GM23338 (cell line): ENCODE measurements at places on chromosomes 11 and 22. TPM values are rescaled to one million over a fixed set of nuclear protein-coding genes. Genes with fewer than 3 reads are reported as not detected.

The MPPED1 gene
- total RNA-seq, result 0.12 and 0.56 TPM in 2 replicates

The CPT1A gene
- total RNA-seq, result 9.5 and 11.5 TPM in 2 replicates

The FOLR2 gene
- not detected in 2 replicates for total RNA-seq

The IRAG1 gene
- 2.5 and 2.7 TPM in 2 replicates for total RNA-seq

The RASGRP2 gene
- total RNA-seq, result 30.1 and 34.4 TPM in 2 replicates

GRCh38 chr11:129283141-129283540 is 91.0 kb upstream of the ARHGAP32 start:
- peak overlapping the region; percentile 3; the same call in 1 of the 2 replicates for H3K4me3 ChIP-seq
- H3K4me1 ChIP-seq, result peaks cover 49% of the 10 kb centered on the region
- H3K27me3 ChIP-seq, result peaks cover 13% of the 10 kb centered on the region

DNA sequence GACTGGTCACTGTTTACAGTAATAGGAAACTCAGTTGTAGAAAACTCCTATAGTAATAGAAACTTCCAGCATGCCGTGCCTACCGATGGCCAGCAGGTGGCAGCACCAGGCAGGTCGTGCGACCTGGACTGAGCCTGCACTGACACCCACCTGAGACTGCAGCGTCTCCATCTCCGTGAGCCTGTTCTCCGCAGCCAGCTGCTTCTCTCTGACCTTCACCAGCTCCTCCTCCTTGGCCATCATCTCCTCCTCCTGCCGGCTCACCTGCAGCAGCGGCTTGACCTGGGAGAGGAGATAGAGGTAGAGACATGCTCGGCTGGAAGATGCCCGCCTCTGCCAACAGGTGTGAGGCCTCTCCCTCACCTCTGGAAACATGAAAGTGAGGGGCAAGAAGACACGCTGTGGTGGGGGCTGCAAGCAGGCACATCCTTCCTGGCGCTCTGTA is 48.5 kb downstream of the APOL1 start:
- peak; percentile 91 for DNase-seq
- H3K4me3 ChIP-seq, result no peak overlapping the region
- H3K4me1 ChIP-seq, result no peaks in the 10 kb centered on the region
- no peaks in the 10 kb centered on the region for H3K27me3 ChIP-seq

GRCh38 chr11:107851704-107852310 is 6.8 kb downstream of the SLC35F2 start:
- no peak for DNase-seq
- 0 out of 2 replicates have a peak, but pooled peaks cover 3% of the 10 kb centered on the region for H3K4me1 ChIP-seq
- H3K27me3 ChIP-seq, result no peaks in the 10 kb centered on the region

DNA sequence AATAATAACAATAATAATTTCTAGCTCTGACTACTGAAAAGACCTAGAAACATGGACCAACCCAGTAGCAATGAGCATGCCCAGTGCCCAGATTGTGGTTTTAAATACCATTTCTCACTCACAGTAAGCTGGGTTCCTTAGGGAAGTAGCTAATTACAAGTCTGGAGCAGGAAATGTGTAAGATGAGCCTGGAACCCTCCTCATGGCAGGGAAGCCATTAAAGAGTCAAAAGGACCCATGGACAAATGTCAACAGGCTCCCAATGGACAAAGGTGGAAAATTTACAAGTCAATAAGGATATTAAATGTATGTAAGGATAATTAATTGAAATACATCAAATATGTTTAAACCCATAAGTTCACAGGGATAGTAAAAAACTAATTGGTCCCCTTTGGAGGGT is 10.6 kb upstream of the CSNK2A3 start:
- H3K36me3 ChIP-seq, result no peaks in the 10 kb centered on the region
- no peak overlapping the region for H3K27ac ChIP-seq
- no peak overlapping the region for H3K4me3 ChIP-seq
- no peaks in the 10 kb centered on the region; the same call in 1 of the 2 replicates for H3K4me1 ChIP-seq

GRCh38 chr11:92826603-92827002 is 142.8 kb upstream of the MTNR1B start:
- no peak overlapping the region for H3K27ac ChIP-seq
- DNase-seq, result peak; percentile 39
- H3K27me3 ChIP-seq, result no peaks in the 10 kb centered on the region
- no peak overlapping the region for H3K4me3 ChIP-seq
- no peaks in the 10 kb centered on the region for H3K36me3 ChIP-seq

GRCh38 chr22:41775976-41776375 is 24.5 kb upstream of the CCDC134 start:
- H3K27ac ChIP-seq, result no peak overlapping the region
- no peak for DNase-seq
- no peaks in the 10 kb centered on the region for H3K36me3 ChIP-seq
- no peak overlapping the region for H3K4me3 ChIP-seq
- H3K4me1 ChIP-seq, result no peaks in the 10 kb centered on the region; the same call in 1 of the 2 replicates

DNA sequence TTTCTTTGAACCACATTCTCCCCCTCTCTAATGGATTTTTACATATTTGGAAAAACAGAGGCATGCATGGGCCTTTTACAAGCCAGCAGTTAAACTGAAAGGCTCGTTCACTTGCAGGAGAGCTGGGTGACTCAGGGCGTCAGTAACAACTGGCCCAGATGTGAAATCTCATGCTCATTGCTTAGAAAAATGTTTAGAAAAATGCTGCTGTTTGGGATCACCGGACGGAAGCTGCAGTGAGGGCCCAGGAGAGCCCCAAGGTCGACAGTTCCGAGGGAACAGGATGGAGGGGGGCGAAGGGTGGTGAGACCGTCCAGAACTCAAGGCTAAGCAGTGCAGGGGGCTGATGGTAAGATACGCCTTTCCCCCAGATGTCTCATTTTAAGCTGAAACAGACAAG is 41.7 kb upstream of the SMTN start:
- no peaks in the 10 kb centered on the region for H3K27me3 ChIP-seq
- H3K27ac ChIP-seq, result no peak overlapping the region
- no peak overlapping the region for H3K4me3 ChIP-seq
- no peak for DNase-seq
- H3K4me1 ChIP-seq, result no peaks in the 10 kb centered on the region
- H3K36me3 ChIP-seq, result no peaks in the 10 kb centered on the region

DNA sequence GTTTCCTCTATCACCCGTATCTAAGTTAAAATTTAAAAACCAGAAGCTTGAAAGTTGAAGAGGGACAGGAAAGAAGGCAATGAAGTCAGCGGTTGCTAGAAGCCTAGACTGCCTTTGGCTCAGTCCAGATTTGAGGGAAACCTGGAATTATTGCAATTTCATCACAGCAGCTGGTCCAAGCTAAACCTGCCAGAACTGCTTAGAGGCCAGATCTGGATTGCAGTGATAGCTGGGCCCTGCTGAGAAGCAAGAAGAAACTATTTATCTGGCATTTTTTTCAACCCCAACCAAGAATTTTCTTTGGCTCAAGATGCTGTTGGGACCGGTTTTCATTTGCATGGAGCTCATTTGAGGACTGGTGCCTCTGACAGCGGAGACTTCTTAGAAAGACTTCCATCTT is 121.5 kb upstream of the TEAD1 start:
- H3K36me3 ChIP-seq, result no peaks in the 10 kb centered on the region
- H3K27ac ChIP-seq, result no peak overlapping the region
- H3K27me3 ChIP-seq, result no peaks in the 10 kb centered on the region
- peaks cover 6% of the 10 kb centered on the region; the same call in 1 of the 2 replicates for H3K4me1 ChIP-seq
- no peak overlapping the region for H3K4me3 ChIP-seq

DNA sequence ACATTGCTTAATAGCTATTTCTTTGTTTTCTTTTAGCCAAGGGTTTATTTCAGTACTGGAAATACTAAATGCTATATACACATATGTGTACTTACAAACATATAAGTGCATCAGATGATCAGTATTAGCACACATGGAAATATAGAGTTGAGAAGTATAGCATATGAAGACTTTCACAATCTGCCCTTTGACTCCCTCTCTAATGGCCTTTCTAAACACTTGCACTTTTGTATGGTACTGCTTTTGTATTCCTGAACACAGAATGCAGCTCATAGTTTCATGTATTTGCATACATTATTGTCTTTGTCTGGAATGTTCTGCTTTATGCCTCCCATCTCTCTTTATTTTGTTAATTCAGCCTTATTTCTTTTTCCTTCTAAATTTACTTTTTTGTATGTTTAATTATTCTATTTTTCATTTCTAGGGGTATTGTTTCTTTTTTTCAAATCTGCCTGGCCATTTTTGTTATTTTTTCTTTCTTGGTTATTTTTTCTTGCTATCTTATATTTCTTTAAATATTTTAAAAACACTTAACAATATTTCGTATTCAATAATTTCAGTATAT is 28.8 kb downstream of the ACER3 start:
- no peak for DNase-seq
- no peak overlapping the region for H3K4me3 ChIP-seq
- H3K36me3 ChIP-seq, result no peaks in the 10 kb centered on the region
- H3K4me1 ChIP-seq, result 0 out of 2 replicates have a peak, but pooled peaks cover 7% of the 10 kb centered on the region

DNA sequence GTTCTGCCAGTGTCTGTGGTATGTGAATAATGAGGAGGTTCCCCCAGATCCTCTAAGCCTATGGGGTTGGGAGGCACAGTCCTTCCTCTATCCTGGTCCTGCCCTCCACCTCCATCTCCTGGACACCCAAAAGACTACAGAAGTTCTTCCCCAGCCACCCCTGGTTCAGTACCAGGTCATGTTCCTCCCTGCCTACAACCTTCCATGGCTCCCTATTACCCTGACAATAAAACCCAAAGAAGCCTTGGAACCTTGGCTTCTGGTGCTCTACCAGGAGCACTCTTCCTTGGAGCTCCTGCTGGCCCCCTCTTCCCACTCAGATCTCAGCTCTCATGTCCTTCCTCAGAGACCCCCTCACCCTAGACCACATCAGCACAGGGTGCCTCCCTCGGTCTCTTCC is 12.9 kb downstream of the TRPM5 start:
- H3K4me3 ChIP-seq, result no peak overlapping the region
- no peak overlapping the region for H3K27ac ChIP-seq
- H3K4me1 ChIP-seq, result no peaks in the 10 kb centered on the region
- no peak for DNase-seq

DNA sequence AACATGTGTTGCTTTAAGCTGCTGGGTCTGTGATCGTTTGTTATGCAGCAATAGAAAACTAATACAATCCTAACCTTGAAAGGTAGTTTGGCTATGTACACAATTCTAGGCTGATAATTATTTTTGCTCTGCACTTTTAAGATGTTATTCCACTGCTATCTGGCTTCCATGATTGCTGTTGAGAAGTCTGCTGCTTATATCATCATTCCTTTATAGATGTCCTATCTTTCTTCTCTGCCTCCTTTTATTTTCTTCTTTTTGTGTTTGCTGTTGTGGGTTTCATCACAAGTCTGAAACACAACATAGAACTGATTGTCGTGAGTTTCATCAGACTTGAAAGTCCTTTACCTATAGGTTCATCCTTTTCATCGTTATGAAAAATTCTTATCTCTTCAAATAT is 24.1 kb downstream of the FXYD6 start:
- no peak overlapping the region for H3K27ac ChIP-seq
- no peak overlapping the region for H3K4me3 ChIP-seq
- H3K27me3 ChIP-seq, result no peaks in the 10 kb centered on the region
- H3K36me3 ChIP-seq, result no peaks in the 10 kb centered on the region
- no peak for DNase-seq

DNA sequence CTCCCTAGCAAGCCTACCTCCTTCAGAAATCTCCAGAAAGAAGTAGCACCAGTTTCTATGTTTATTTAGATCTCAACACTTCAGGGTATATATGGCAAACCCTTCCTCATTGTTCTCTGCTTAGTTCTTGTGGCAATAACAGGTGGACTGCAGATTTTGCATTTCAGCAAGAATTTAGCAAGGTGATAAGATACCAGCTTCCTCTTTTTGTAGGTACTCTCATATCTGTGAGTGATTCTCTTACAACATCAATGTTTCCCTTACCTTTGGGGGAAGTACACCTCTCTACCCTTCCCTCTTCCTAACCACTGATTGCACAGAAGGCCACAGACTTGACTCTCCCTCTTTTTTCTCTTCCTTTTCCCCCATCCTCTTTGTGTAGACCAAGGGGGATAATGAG is 230.9 kb upstream of the SESN3 start:
- no peaks in the 10 kb centered on the region for H3K27me3 ChIP-seq
- H3K36me3 ChIP-seq, result no peaks in the 10 kb centered on the region
- no peak overlapping the region for H3K27ac ChIP-seq

DNA sequence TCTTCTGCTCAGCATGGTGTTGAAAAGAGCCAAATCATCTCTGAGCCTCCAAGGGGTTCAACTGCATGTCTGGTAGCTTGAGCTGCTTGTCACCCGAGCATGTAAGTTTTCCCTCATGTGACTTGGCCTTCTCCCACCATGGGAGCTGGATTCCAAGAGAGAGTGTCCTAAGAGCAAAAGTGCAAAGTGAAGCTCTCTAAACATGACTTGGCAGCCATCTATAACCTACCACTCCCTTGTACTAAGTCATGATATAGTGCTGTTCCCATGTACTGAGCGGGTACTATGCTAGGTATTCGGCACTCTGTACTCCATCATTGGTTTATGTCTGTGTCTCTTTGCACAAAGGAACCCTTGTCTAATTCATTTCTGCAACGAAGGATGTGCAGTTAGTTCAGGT is 19.1 kb downstream of the SEZ6L start:
- H3K27me3 ChIP-seq, result no peaks in the 10 kb centered on the region
- H3K36me3 ChIP-seq, result no peaks in the 10 kb centered on the region
- no peak for DNase-seq
- H3K27ac ChIP-seq, result no peak overlapping the region
- no peaks in the 10 kb centered on the region for H3K4me1 ChIP-seq

DNA sequence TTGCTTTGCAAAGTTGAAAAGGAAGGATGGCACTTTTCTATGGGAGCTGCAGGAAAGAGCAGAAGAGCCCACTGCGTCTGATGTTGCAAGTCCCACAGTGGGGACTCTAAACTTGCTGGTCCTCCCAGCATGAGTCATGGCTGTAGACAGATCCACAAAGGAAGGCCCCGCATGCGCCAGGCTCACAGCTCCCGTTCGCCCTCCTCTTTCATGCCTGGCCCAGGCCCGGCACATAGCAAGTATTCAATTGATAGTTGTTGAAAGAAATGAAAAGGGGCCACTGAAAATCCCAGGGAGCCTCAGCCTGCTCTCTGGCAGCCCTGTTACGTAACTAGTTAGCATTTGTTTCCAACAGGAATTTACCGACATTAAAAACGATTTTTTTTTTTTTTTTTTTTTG is 18.9 kb downstream of the AP1B1 start:
- H3K4me3 ChIP-seq, result no peak overlapping the region
- peak overlapping the region; percentile 29; the same call in 1 of the 2 replicates for H3K27ac ChIP-seq
- no peaks in the 10 kb centered on the region for H3K27me3 ChIP-seq
- peak; percentile 67 for DNase-seq
- peaks cover 29% of the 10 kb centered on the region for H3K4me1 ChIP-seq

- H3K27me3 ChIP-seq, result no peaks in the 10 kb centered on the region
- H3K4me1 ChIP-seq, result peaks cover 15% of the 10 kb centered on the region; the same call in 1 of the 2 replicates
- H3K4me3 ChIP-seq, result no peak overlapping the region
- peak; percentile 57 for DNase-seq
- H3K27ac ChIP-seq, result no peak overlapping the region
Observed at GRCh38 chr22:27573280-27574001, 228.1 kb downstream of the MN1 start.
